ENCODE measurements at places on chromosomes 3 and 15.

DNA sequence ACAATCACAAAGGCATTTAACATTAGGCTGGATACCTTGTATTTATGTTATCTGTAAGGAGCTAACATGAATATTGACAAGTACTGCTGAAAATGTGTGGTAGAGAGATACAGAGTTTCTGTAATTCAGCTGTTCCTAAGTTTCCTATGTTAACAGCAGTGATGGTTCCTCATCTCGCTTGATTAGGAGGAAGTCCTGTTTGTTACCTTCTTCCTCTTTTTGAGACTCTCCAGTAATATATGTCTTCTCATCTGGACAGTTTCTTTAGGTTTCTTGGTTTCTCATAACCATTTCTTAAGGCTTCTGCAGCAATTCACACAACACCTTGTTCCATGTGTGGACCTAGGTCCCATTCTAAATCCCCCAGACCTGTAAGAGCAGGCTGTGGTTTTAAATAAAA, 11.4 kb upstream of the PEX5L start:
- no peak for DNase-seq

DNA sequence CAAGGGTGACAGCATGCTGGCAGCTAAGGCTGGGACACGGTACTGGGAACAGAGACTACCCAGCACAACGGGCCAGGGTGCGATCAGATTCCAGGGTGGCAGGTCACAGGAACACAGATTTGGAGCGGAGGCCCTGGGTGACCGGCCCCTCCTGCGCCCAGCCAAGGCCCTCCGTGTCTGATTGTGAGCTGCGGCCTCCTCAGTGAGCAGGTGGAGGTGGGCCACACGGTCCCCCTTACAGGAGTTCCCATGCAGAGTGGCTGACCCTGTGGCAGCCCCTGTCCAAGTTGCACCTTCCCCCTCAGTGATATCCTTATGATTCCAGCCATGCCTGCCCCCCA, 28.9 kb upstream of the PARL start:
- no peak for DNase-seq

- DNase-seq: no peak
These were observed 17.2 kb upstream of the DET1 start for GRCh38 chr15:88563638-88564037.

DNA sequence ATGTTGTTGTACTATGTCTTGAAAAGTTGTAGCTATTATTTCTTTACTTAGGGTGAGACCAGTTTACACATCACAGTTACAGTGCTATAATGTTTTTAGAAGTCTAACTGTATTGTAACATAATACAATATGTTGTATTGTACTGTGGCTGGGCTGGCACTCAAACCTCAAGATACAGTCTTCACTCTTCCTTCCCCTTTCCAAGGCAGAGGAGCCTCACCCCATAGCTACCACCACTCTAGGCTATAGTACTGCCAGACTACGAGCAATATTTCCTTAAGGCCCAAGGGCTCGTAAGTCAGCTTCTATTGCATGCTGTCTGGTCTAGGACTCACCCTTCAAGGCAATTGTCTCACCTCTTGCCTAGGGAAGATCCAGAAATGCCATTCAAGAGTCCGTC, 597.7 kb downstream of the OTOL1 start:
- DNase-seq: no peak

DNA sequence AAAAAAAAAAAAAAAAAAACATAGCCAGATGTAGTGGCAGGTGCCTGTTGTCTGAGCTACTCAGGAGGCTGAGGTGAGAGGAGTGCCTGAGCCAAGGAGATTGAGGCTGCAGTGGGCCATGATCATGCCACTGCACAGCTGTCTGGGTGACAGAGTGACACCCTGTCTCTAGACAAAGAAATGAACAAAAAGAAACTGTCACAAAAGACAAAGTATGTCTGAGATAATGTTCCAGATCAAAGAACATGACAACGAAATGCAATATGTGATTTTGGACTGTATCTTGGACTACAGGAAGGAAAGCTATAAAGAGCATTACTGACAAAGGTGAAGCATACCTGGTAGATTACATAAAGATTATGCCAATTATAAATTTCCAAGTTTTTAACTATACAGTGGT, 862.8 kb downstream of the ROBO2 start:
- DNase-seq: no peak

- no peak for DNase-seq
These were observed 143.7 kb downstream of the TJP1 start for GRCh38 chr15:29678504-29679034.

DNA sequence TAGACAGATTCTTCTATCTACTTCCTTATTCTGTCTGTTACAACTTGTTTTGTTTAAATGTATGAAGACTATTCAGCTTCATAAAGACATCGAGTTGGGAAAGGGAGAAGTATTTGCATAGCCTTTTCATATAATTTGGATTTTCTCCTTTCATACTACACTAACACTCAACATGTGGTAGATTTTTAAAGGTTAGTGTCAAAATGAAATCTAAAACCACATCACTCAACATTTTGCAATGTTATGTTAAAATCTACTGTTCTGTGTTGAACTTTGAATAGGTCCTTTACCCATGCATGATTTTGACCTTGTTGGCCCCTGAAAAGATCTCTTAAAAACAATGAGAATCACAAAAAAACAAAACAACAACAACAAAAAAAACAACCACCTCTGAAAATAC, 860.9 kb downstream of the ROBO1 start:
- DNase-seq: no peak

- no peak for DNase-seq
These were observed 20.7 kb upstream of the POC1A start for GRCh38 chr3:52174896-52175295.

DNA sequence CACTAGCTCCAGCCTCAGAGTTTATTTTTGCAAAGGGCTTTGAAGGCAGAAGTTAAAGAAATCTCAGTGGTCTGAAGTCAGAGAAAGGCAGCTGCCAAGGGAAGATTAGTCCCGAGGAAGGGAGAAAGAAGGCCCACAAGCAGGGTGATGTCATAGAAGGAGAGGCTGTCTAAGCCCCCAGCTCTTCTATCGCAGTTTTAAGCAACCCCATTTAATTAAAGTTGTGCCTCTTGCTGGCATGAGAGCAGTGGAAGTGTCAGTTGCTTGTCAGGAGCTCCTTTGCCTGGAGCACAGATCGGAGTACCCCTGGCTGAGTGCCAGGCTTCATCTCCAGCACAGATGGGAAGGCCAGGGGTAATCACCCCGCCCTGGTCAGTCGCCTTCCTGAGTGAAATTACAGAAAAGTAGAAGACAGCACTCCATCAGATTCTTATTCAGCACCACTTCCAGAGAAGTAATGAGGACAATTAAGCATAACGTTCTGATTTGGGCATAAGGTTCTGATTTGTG, 530.7 kb downstream of the EPHB1 start:
- no peak for DNase-seq

Data from GM04504 (cell line).